ENCODE measurements at places on chromosomes 16 and 17. TPM values are rescaled to one million over a fixed set of nuclear protein-coding genes. Genes with fewer than 3 reads are reported as not detected.

The MAZ gene
- total RNA-seq, result 137 TPM

The MT4 gene
- not detected for total RNA-seq

The CYTH1 gene
- total RNA-seq, result 59.7 TPM

The TBC1D16 gene
- 68.0 TPM for total RNA-seq

The SNAI3 gene
- total RNA-seq, result 2.3 TPM

The TNFRSF17 gene
- total RNA-seq, result 3.0 TPM

The TBC1D3B gene
- total RNA-seq, result 7.7 TPM

The NLE1 gene
- total RNA-seq, result 11.0 TPM

The VPS9D1 gene
- total RNA-seq, result 24.4 TPM

The DPEP3 gene
- total RNA-seq, result 0.19 TPM

The PDILT gene
- total RNA-seq, result not detected

The MMD gene
- total RNA-seq, result 9.9 TPM

The LRRC46 gene
- 0.91 TPM for total RNA-seq

The CDH11 gene
- total RNA-seq, result 44.9 TPM

The MPO gene
- total RNA-seq, result 0.47 TPM

The SDR42E2 gene
- total RNA-seq, result not detected

The KRTAP4-4 gene
- total RNA-seq, result not detected

The ETV4 gene
- 6.8 TPM for total RNA-seq
